ENCODE measurements at places on chromosomes 6 and 20.

GRCh38 chr6:100920028-100920605 is 39.0 kb upstream of the ASCC3 start:
- no peak for DNase-seq

- no peak for DNase-seq
Measured at GRCh38 chr6:112257178-112257855, 3.0 kb upstream of the LAMA4 start.

DNA sequence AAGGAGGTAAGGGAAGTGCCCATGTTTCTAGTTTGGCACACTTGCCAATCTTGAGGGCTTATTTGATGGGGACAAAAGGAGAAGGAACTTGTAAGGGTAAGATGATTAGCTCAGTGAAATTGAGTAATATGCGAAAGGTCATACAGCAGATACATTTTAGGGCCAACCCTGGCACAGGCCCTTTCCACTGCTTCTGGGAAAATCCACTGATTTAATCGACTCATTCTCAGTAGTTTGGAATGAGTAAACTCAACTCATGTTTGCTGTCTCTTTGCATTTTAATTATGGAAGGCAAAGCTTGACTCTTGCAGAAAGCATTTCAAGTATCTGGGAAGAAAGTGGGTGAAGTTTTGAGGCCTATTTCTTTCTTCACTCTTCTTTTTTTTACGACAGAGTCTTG is 20.0 kb downstream of the PHF20 start:
- no peak for DNase-seq

- no peak for DNase-seq
Measured at GRCh38 chr6:123118811-123119210, 122.8 kb downstream of the CLVS2 start.

GRCh38 chr6:74742793-74743508 is 462.9 kb downstream of the COL12A1 start:
- DNase-seq = no peak

GRCh38 chr6:13011612-13012146 is 295.1 kb downstream of the PHACTR1 start:
- no peak for DNase-seq

DNA sequence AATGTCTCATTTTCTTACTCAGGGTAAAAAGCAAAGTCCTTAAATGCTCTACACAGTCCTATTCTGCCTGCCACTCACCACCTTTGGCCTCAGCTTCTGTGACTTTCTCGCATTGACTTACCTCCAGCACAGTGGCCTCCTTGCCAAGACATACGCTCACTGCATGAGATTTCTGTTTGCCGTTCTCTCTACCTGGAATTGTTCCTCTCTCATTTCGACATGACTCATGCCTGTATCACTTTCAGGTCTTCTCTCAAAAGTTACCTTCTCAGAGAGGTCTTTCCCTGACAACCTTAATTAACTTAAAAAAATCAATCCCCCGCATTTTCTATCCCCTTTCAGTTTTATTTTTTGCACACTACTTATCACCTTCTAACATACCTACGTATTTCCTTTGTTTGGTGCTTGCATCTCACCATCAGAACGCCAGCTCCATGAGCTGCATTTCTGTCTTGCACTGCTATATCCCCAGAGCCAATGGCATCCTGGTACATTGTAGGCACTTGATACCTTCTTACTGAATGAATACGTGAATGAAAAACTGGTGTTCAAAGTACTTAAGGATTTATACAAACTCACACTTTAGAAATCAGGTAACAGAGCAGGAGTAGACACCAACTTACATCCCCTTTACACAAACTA is 24.5 kb downstream of the TENT5A start:
- DNase-seq = no peak

All from NCI-H187 (cell line).